ENCODE measurements at places on chromosomes 16 and 17.

DNA sequence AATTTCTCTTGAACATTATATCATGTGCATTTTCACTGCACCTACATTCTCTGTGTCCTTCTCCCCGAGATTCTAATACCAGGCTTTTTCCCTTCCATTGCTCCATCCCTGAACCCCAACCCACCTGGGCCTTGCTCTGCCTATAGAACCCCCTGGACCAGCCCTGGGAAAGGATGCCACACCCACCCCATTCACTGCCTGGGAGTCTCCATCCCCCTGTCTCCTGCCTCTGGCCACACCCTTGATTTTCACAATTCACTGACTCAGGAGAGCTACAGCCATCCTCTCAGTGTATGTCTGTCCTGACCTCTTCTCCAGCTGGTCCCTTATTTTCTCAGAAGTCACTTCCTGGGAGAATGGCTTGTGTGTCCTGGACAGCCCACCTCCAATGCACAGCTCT, 27.9 kb upstream of the NGFR start:
- no peak for DNase-seq

DNA sequence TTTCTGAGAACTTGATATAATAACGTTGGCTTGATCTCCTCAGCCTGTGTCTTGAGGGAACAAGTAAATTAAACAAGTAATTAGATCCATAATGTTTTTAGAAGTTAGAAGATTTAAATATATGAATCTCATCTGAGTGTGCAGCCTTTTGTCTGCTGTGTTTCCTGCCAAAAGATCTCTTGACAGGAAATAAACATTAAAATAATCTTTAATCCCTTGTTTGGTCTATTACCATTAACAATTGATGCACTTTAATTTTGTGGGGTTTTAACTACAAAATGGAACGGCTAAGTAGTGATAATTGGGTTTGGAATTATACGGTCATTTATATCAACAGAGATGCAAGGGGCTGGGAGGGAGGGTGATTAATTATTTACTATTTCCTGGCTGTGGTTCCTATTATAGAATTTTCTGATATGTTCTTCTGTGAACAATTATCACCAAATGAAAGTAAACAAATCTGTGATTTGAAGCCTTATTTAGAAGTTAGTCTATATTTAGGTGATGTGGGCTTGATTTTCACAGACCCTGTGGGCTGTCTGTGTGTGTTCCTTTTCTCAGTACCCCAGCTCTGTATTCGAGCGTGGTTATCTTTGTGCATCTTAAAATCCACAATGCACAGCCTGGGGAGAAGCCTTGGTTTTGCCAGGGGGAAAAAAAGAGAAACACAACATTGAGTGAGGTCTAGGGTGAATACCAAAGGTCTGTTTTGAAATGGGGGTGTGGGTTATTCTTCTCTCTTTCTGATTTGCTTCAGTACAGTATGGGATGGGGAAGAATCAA, 556.1 kb downstream of the WWOX start:
- DNase-seq = no peak

DNA sequence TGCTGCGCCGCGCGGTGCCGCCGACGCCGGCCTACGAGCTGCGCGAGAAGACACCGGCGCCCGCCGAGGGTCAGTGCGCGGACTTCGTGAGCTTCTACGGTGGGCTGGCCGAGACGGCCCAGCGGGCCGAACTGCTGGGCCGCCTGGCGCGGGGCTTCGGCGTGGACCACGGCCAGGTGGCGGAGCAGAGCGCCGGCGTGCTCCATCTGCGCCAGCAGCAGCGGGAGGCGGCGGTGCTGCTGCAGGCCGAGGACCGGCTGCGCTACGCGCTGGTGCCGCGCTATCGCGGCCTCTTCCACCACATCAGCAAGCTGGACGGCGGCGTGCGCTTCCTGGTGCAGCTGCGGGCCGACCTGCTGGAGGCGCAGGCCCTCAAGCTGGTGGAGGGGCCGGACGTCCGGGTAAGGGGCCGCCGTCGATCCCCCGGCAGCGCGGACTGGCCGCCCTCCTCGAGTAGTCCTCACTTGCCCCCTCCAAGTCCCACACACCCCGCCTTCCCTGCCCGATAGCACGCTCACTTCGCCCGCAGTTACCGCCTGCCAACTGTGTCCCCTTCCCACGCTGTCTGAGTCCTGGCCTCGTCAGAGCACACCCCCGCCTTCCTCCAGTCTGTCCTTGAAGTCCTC, 470 bp downstream of the MLYCD start:
- no peak for DNase-seq

DNA sequence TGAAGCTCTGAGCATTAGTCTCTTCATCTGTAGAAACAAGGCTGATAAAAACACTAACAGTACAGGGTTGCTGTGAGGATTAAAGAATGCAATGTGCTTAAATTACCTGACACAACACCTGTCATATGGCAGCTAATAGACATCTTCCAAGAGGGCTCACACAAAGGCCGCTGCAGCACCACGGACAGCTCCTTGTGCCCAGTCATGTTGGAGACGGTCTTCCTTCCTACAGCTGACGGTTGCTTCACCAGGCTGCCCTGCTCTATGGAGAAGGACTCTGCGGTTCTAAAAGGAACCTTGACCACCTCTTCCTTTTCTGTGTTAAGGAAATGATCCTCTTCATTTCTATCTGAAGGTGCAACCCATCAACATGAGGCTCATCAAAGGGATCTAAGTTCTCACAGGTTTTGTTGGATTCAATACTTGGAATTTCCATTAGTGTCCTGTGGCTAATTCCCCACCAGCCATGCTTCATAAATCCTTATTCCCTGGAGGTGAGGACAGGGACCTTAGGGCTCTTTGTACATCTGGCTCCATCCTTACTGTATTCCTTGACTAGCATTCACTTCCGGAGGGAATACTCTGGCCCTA, 138.9 kb upstream of the CES5A start:
- DNase-seq = no peak

- DNase-seq = no peak
Measured at GRCh38 chr17:72400863-72401262, 280.0 kb downstream of the SOX9 start.

DNA sequence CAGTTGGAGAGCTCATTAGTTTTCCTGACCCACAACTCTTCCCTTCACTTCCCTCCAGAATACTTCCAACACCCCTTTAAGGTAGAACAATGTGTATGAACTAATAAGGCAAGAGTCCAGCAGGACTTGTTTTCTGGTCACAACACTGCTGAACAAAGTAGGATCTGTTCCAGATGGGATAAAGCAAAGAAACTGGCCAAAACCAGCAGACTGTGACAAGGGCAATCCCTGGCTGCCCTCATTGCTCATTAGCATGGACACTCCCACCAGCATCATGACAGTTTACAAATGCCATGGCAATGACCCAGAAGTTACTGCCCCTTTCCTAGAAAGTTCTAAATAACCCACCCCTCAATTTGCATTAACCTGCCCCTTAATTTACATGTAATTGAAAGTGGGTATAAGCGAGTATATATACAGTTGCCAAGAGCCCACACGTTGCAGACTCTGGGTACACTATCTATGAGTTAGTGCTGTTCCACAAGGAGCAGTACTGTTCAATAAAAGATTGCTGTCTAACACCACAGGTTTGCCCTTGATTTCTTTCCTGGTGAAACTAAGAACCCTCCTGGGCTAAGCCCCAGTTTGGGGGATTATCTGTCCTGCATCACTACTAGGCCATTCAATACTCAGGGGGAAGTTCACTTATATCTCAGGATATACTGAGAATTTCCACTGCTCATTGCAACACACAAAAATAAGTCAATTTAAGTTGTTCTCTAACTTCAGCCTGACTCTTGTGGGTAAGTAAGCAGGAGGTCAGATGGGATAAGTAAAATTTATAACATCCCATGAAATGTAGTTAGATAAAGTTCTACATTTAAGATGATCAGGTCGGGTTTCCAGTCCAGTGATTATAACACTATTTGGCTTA, 82.3 kb downstream of the SSH2 start:
- DNase-seq = no peak

- DNase-seq = no peak
Measured at GRCh38 chr17:4738136-4739121, 1.2 kb upstream of the ZMYND15 start.

DNA sequence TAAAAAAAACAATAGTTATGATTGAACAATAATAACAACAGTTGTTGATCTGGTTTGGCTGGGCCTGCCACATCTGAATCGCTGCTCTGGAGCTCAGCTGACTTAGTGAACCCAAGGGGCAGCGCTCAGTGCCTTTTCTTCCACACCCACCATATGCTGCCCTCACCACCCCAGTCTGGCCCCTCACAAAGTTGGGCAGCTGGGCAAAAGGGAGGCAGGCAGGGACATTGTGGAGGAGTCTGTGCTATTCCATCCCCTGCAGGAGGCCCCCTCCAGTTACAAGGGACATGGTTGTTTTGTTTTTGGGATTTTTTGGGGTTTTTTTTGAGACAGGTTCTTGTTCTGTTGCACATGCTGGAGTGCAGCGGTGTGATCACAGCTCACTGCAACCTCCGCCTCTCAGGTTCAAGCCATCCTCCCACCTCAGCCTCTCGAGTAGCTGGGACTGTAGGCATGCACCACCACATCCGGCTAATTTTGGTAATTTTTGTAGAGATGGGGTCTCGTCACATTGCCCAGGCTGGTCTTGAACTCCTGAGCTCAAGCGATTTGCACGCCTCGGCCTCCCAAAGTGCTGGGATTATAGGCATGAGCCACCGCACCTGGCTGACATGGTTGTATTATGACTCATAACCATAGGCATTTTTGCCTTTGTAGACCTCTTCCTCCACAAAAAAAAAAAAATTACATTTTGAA, 8.6 kb upstream of the PECAM1 start:
- DNase-seq = no peak

DNA sequence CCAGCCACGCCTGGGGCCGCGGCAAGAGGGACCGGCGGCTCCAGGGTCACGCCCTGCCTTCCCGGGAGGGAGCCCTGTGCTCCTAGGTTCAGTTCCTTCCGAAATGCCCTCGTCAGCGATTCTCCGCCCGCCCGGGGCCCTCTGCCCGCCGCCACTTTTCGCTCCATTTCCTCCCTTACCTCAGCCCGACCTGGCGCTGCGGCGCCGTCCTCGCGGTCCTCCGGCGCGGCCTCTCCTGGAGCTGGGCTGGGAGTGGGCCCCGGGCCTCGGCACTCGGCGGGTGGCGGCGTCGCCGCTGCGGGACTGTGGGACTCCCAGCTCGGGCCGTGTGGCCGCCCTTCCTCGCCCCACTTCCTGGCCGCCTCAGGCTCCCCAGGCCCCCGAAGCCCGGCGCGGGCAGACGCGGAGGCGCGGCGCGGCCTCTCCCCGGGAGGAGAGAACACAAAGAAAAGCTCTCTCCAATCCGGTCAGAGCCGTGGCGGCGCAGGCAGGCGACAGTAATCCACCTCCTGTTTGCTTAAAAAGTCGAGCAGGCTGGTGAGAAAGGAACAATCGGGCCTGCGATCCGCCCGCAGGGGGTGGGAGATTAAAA, 1.6 kb downstream of the BAHCC1 start:
- no peak for DNase-seq

- DNase-seq = no peak
Measured at GRCh38 chr17:62780269-62780668, 27.8 kb downstream of the MARCHF10 start.

- no peak for DNase-seq
Measured at GRCh38 chr16:72542102-72542501, 370.1 kb upstream of the PMFBP1 start.

GRCh38 chr17:44536090-44536953, 21.0 kb upstream of the FZD2 start:
- no peak for DNase-seq

DNA sequence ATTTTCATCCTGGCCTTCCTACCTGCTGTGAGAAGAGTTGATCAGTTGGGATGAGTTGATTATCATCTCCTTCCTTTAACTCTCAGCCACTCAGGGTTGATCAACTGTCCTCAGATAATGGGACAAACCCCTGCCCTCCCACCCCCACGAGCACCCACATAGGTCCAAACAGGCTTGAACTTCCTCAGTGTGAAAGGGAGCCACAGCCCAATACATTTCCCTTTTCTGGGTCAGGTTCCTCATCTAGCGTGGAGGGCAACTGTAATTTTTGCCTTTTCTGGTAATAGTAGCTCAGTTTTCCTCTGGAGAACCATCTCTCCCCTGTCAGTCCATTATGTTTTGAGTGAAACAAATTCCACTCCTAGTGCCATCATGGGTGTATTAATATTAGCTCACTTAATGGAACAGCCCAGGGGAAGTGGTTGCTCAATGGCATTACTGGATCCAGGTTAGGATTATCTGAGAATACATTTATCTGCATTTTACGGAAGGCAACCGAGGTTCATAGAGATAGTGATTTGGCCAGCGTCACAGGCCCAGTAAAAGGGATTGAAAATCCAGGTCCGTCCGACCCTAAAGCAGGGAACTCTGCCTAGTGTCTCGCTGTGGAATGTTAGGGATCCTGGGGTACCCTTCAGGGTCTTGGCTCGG, 476 bp upstream of the LPCAT2 start:
- DNase-seq = no peak

- DNase-seq = no peak
Measured at GRCh38 chr17:60147553-60148223, 2.1 kb upstream of the CA4 start.

DNA sequence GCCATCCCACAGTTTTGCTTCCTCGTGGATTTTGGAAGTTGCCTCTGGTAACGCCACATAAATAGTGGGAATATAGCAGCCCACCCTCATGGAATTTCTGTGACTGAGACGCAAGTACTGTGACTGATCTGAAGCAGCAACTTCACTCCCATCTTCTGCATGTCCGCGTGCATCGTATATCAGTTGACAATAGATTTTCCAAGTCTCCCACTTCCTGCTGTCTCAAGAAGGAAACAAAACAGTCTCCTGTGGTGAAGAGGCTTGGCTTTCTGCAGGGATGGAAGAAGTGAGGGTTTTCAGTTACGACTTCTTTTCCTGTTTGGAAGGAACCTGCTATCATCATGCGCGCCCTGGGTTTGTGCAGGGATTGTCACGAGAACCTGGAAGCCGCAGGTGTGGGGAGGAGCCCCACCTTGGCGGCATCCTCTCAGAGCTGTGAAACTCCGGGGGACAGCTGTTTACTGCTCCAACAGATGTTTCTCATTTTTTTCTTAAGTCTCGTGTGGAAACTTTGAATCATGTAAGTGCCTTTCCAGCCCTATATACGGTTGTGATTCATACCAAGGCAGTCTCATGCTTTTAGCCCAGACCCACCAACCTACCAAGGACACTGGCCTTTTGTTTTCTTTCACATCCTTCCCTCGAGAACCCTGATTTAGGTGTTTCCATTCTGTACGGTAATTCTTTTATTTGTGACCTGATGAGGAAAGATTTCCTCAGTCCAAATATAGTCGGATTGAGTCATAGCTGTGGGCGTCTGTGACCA, 57.5 kb downstream of the WIPI1 start:
- no peak for DNase-seq

Measured in GOT3 (cell line).